ENCODE measurements at places on chromosomes 7 and 10. TPM values are rescaled to one million over a fixed set of nuclear protein-coding genes. Genes with fewer than 3 reads are reported as not detected.

DNA sequence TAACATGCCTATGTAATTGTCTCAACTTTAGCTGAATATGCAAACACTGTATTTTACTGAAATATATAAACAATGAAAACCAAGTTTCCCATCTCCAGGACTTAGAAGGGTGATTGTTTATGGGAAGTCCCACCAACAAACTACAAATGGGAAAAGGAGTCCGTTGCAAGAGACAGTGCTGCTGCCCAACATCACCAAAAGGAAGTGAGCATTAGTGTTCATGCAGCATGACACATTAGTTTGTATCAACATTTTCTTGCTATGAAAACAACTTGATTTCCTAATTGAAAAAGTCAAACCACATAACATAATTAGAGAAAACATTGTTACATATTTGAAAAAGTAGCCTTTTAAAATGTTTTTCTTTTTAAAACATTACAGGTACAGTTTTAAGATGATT, 138.5 kb downstream of the ZNF438 start:
- no peak for DNase-seq

- peak; percentile 38 for DNase-seq
Observed at GRCh38 chr7:9029681-9030530, 596.5 kb downstream of the NXPH1 start.

GRCh38 chr7:38410056-38410455, 136.6 kb upstream of the TARP start:
- no peak for DNase-seq

DNA sequence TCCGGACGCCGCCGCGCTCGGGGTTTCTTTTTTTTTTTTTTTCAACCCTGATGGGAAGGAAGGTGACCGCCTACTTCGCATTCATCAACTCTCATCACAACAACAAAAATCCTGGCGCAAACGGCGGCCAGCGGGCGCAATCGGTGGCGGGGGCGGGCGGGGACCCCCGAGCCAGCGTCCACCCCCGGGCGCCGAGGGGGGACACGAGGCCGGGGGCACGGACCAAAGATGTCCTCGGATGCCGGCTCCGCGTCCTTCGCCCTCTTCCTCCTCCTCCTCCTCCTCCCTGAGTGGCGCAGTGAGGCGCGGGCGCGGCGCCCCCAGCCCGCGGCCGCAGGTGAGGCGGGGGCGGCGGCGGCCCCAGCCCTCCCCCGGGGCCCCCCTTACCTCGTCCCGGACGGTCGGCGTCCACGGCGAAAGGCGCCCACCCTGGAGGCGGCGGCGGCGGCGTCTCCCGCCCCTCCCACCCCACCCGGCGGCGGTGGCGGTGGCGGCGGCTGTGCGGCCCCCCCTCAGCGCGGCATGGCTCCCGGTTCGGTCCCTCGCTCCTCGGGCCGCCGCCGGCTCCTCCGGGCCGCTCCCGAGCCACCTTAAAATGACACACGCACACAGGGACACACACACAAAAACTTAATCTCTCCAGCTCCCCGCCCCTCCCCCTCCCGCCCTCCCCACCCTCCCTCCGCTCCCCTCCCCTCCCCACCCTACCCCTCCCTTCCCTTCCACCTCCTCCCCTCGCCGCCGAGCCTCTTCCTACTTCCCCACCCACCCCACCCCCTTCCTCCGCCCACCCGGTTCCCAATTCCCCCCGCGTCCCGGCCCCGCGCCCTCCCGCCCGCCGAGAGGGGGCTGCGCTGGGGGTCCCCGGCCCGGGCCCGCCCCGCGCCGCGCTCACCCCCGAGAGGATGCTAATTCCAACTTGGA, at the start of gene CTBP2:
CTBP2 (minus strand) TSS at position 632 of the 924 bp plus-strand sequence.
- peak; percentile 41 for DNase-seq

DNA sequence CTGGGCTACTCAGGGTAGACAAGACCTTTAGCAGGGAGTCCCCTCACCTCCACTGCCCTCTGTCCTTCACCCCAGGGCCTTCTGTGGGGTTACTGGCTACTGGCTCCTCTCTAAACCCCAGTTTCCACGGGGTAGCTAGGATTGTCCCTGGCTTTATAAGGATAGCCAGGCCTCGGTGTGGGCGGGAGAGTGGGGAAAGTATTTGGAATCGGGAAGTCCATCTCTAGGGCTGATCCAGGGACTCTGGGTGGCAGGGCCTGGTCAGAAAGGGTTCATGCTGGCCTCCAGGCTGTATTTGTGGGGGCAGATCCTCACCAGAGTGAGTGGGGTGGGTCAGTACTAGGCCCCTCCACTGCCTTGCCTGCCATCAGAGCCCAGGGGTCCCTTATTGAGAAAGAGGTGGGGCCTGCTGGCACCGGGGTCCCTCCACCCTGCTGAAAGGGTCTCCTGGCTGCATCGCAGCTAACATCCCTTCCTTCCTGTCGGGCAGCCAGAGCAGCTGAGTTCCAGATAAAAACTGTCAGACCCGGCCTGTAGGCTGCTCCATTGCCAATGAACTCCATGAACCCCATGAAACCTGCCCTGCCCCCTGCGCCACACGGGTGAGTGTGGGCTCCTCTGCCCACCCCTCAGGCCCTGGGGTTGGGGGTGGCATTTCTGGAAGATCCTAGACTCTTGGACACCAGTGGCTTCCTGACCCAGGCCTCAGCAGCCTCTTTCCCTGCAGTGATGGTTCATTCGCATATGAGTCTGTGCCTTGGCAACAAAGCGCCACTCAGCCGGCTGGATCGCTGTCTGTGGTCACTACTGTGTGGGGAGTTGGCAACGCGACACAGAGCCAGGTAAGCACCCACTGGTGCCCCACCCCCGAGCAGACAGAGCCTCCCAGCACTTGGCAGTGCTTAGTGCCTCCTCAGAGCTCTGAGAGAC, 7.3 kb downstream of the ZMIZ2 start:
- DNase-seq, result no peak

- DNase-seq, result no peak
Observed at GRCh38 chr10:99914236-99914635, 95.5 kb downstream of the DNMBP start.

DNA sequence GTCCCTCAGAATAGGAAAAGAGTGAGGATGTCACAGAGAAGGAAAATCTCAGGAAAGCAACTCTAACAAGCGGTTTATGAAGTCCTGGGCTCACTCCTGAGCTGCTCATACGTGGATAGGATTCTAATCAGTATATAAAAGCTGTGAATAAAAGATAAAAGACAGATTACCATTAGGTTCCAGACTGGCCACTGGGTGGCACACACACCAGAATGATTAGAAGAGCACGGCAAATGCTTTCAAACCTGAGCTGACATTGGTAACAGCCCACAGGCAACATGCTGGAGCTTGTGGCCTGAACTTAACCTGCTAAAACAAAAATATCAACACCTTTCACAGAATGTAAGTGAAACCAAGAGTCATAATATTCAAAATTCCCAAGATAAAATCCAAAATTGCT, 370.8 kb downstream of the GRID1 start:
- peak; percentile 15 for DNase-seq

GRCh38 chr10:107067843-107068242, 96.7 kb downstream of the SORCS1 start:
- DNase-seq, result no peak

GRCh38 chr7:159027789-159028507, 116.7 kb downstream of the VIPR2 start:
- no peak for DNase-seq

DNA sequence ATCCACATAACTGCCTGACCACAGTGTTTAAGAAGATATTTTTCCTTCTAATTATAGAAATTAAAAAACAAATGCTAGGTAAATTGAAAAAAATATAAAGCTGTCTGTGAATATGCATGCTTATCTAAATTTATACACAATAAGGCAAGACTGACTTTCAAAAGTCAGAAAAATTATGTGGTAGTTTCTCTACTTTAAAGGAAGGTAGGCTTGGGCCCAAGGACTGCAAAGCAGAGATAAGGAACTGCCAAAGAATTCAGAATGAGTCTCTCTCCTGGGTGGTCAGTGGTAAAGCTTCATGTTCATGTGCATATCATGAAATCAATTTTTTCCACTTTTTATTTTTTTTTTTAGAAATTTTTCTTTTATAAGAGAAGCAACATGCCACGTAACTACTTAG, 998.6 kb downstream of the REEP3 start:
- no peak for DNase-seq

- DNase-seq, result no peak
Observed at GRCh38 chr7:37218956-37219355, 229.7 kb downstream of the ELMO1 start.

GRCh38 chr10:69316313-69317059, 38.2 kb downstream of the HK1 start:
- DNase-seq, result no peak

GRCh38 chr10:69410487-69410886, 6.2 kb downstream of the TACR2 start:
- no peak for DNase-seq

DNA sequence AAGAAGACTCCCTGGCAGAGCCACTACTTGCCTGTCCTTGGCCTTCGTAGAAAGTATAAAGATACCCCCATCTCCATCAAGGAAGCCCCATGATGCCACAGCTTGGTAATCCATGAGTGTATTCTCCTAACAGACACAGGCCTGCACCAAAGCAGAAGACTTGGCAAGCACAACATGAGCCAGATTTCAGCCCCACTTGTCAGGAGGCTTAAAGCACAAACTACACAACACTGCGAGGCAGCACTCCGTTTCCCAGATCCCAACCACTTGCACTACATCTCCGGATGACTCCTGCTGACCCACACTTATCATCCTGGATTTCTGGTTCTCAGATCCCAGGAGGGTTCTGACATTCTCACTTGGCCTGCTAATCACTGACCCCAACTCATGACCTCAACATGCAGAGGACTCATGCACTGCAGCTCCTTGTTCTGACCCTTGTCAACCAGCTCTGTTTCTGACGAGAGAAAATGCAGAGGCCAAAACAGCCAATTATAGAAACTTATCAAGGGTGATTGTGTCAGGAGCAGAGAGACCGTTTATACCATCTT, 100.8 kb downstream of the RELN start:
- no peak for DNase-seq

DNA sequence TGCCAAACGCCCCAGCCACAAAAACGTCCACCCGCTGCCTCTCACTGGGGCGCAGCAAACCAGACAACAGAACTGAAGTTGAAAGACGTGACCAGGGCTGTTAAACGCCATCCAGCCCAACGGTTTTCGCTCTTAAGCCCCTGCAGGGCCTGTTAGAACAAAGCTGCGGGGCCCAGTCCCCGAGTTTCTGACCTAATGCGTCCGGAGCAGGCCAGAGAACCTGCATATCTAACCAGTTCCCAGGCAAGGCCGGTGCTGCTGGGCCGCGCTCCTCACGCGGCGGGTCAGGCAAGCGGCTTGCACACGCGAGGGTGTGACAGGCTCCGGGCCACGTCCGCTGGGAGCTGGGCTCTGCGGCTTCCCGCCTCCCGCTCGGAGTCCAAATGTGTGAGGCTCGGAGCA, 87.0 kb downstream of the PTPRN2 start:
- no peak for DNase-seq

GRCh38 chr7:47377741-47378140, 204.2 kb downstream of the TNS3 start:
- DNase-seq, result no peak

DNA sequence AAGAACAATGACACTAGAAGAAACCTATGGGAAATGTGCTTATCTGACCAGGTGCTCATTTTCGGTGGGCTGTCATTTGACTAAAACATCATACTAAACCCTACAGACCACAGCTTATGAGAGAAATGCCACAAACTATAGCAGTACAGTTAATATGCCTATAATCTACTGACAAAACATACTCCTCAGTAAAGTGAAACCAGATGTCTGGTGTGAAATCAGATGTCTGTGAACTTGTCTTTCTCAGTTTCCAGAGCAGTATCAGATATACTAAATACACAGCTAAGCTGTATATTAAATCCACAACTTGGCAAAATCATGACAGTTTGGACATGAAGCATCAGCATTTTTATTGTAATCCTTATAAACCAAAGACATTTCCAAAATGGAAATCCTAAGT, 3.3 kb downstream of the IMMP2L start:
- DNase-seq, result no peak

- no peak for DNase-seq
Observed at GRCh38 chr10:58508316-58508715, 4.4 kb upstream of the BICC1 start.

DNA sequence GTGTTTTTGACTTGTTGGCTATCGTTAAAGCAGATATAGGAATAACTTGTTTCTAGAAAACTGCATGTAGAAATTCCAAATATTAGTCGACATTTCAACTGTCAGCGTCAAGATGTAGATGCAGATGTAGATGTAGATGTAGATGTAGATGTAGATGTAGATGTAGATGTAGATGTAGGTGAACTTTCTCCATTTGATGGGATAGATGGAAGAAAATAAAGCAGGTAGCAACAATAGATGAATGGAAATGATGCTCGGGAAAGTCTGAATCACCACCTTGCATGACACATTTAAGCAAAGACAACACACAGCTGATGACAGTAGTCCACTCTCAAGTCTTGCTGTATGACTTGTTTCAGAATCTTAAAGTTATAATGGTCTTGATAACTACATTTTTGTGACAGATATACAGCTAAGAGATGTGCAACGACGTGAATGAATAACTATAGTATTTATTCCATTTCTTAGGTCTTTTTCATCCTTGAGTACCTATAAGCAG, 53.5 kb downstream of the SND1 start:
- no peak for DNase-seq

GRCh38 chr10:24463611-24464426, 254.9 kb downstream of the KIAA1217 start:
- peak; percentile 86 for DNase-seq

- no peak for DNase-seq
Observed at GRCh38 chr7:16838386-16838785, 33.6 kb upstream of the AGR2 start.

DNA sequence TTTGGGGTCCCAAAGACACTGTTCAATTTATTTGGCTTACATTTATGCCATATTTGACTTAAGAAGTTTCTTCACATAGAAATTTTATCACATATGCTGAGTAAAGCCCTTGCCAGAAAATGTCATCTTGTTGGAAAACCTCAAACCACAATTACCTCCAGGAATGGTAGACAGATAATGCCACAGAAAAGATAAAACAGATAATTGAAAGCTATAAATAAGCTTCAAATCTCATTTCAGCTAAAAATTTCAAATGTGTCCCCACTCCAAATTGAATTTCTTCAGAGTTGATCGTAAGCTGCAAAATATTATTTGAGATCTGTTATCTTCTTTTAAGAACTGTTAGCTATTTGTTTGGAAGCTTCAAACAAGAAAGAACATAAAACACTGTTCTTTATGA, 176.4 kb upstream of the PTN start:
- no peak for DNase-seq

- no peak for DNase-seq
Observed at GRCh38 chr10:5385224-5385623, 19.4 kb downstream of the TUBAL3 start.

DNA sequence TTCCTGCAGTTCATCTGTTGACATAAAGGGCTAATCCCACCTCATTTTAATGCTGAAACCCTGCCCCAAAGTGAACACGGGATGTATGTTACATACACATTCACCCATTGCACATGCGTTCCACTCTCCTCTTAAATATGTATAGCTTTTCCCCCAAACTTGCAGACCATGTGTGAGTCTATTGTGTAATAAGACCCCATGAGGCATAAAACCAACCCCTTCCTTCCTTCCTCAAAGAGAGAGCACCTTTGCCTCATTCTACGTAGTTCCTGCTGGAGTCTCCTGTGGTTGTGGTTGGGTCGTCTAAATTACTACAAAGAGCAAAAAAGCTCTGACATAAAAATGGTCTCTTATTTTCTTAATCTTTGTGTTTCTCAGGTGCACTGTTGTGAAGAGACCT, 345.7 kb upstream of the KLF6 start:
- DNase-seq, result no peak

UNCX gene
- total RNA-seq, result not detected

ANKRD7 gene
- total RNA-seq, result 2.0 TPM

SFXN4 gene
- total RNA-seq, result 83.4 TPM

ECHS1 gene
- total RNA-seq, result 148 TPM

DNAJC12 gene
- total RNA-seq, result 18.2 TPM

EGR2 gene
- total RNA-seq, result 1.1 TPM

RSU1 gene
- total RNA-seq, result 36.6 TPM

AGR2 gene
- total RNA-seq, result not detected

AVL9 gene
- total RNA-seq, result 41.3 TPM
